ENCODE measurements at places on chromosomes 4 and X.
A peak's percentile ranks its signal among the peaks of the same experiment; 100 is the strongest.

- DNase-seq = no peak
Observed at GRCh38 chr4:73525611-73526010, 44.1 kb downstream of the AFM start.

GRCh38 chr4:85707611-85708010, 232.7 kb downstream of the ARHGAP24 start:
- DNase-seq = no peak

- no peak for DNase-seq
Observed at GRCh38 chr4:10664408-10664807, 20.2 kb downstream of the CLNK start.

GRCh38 chr4:94237271-94237670, 29.6 kb downstream of the SMARCAD1 start:
- DNase-seq = no peak

GRCh38 chr4:77510367-77510766, 95.3 kb upstream of the CXCL13 start:
- DNase-seq = no peak

- no peak for DNase-seq
Observed at GRCh38 chr4:1799387-1800375, 6.6 kb downstream of the FGFR3 start.

- DNase-seq = no peak
Observed at GRCh38 chr4:20378181-20378580, 126.5 kb downstream of the SLIT2 start.

- DNase-seq = no peak
Observed at GRCh38 chr4:36280555-36280954, 861 bp upstream of the DTHD1 start.

DNA sequence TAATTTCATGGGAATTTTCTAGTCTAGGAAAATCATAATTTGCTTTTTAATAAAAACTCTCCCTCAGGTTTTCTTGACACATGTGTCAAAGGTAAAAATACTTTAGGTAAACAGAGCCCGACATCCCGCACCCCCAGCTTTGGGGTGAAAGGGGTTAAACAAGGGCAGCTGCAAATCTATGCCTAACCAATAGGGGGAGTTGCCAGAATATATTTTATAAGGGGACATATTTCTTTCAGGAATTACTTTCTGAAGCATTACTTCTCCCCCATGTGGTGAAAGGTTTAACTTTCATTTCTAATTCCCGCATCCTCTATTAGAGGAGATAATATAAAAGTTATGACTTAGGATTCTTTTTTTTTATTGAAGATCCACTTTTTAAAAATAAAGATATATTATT, 53.9 kb upstream of the HEPH start:
- DNase-seq = peak; percentile 0

GRCh38 chr4:106690487-106690886, 321.9 kb upstream of the GIMD1 start:
- DNase-seq = no peak

GRCh38 chr4:122980860-122981259, 58.5 kb upstream of the NUDT6 start:
- DNase-seq = no peak

GRCh38 chr4:158580064-158580463, 58.4 kb downstream of the RXFP1 start:
- no peak for DNase-seq

DNA sequence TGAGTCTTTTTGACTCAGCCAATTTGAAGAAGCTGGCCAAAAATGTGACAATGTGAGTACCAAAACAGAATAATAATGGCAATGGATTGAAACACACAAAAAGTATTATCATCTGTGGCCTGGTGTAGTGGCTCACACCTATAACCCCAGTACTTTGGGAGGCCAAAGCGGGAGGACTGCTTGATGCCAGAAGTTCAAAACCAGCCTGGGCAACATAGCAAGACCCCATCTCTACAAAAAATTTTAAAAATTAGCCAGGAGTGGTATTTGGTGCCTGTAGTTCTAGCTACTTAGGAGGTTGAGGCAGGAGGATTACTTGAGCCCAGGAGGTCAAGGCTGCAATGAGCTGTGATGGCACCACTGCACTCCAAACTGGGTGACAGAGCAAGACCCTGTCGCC, 41.5 kb downstream of the PLK4 start:
- no peak for DNase-seq

GRCh38 chr4:47525154-47525819, 40.2 kb downstream of the ATP10D start:
- DNase-seq = no peak

DNA sequence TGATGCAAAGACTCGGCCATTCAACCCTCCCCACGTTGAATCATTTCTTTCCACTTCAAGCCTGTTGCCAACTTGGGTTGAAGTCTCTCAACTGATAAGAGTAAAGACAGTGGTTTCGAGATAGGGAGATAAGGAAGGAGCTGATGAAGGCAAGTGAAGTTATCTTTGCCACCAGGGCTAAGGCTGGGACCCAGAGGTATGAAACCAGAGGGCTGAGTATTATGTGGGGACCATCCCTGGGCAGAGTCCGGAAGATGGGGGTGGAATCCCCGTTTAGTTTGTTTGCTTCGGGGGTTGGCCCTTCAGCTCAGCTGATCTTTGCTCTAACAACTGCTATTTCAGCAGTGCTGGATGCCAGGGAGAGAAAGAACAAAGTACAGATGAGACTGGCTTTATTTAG, 2.3 kb upstream of the XPNPEP2 start:
- no peak for DNase-seq

- no peak for DNase-seq
Observed at GRCh38 chr4:8516061-8516573, 64.1 kb upstream of the GPR78 start.

- DNase-seq = peak; percentile 0
Observed at GRCh38 chrX:65926095-65927019, 113.5 kb downstream of the VSIG4 start.

DNA sequence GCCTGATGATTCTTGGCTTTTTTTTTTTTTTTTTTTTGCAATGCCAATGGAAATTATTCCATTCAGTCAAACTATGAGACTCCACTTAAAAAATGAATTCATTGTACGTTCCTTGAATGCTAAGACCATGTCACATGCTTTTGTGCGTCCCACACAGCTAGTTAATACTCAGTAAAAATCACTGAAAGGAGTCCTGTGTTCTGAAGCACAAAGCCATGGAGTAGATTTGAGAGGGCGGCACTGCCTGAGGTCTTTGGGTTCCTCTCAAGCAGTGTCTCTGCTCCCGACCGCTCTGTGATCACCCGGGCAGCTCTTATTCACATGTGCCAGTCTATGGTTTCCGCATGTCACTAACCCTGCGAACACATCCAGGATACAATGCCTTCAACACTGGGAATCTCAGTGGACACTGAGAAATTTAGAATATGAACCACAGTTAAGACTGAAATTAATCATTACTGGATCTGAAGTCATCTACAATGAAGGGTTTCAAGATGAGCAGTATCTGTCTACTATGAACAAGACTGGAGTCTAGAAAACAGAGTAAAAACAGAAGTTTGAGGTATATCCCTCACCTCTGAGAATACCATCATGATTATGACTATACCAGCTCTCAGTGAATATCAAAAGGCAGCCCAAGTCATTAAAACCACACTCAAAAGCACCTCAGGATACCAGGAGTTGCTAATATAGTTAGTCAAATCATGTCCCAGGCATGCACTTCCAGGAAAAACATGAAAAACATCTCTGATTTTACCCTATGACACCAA, 193.0 kb downstream of the MGST2 start:
- no peak for DNase-seq

DNA sequence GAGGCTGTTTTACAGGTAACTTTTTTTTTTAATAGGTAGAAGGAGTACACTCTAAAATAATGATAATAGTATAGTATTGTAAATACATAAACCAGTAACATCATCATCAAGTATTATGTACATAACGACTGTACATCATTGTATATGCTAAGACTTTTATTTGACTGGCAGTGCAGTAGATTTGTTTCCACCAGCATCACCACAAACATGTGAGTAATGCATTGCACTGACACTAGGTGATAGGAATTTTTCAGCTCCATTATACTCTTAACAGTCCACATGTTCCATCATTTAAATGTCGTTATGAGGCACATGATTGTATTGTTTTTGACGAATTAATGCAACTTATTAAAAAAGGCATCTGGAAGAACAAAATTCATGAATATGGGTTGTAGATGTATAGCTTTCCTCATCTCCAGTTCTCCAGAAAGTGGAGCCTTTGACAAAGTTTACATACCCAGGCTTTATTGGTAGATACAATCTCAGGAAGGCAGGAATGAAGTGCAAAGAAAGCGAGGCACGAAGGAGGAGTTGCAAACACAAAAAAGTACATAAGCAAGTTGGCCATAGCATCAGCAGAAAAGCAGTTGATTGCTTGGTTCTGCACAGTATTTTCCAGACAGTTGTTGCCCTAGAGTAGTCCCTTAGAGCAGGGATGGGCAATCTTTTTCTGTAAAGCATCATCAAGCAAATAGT, 336.9 kb upstream of the NR3C2 start:
- no peak for DNase-seq

- no peak for DNase-seq
Observed at GRCh38 chr4:41477181-41477905, 60.6 kb upstream of the LIMCH1 start.

DNA sequence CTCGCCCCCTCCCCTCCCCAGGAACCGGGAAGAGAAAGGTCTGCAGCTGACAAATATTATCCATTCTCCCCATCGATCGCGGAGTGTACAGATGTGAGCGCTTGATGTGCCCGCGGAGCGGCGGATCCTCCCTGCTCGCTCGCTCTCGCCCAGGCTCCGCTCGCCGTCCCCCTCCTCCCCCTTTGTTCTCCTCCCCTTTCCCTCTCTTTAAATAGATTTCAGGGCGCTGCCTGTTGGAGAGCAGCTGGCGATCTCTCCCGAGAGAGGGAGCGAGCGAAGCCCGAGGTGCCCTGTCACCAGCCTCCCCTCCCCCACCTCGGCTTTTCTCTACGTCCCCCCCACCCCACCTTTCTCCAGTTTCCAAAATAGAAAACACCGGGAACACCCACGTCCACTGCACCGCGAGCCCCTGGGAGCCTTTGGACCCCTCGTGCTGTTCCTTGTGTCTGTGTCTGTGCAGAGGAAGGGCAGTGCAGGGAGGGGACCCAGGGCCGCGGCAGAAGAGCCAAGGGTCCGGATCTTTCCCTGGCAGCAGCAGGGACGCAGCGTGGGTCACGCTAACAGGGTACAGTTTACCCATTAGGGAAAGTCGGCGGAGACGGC, 56.6 kb upstream of the BCOR start:
- no peak for DNase-seq

GRCh38 chr4:153522802-153523094, 56.6 kb downstream of the TMEM131L start:
- peak; percentile 14 for DNase-seq

GRCh38 chr4:31370866-31371465, 650.8 kb downstream of the PCDH7 start:
- no peak for DNase-seq

DNA sequence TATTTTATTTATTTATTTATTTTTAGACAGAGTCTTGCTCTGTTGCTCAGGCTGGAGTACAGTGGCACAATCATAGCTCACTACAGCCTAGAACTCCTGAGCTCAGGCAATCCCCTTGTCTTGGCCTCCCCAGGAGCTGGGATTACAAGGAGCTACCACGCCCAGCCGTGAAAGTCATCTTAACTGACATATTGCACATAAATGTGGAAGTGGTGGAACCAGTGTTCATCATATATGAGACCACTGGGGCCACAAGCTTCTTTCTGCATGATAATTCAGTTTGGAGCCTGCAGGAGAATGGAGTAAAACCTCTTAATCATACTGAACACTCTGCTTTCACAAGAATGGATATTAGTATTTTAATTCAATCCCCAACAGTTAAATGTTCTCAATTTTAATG, 12.5 kb upstream of the CTSO start:
- no peak for DNase-seq

DNA sequence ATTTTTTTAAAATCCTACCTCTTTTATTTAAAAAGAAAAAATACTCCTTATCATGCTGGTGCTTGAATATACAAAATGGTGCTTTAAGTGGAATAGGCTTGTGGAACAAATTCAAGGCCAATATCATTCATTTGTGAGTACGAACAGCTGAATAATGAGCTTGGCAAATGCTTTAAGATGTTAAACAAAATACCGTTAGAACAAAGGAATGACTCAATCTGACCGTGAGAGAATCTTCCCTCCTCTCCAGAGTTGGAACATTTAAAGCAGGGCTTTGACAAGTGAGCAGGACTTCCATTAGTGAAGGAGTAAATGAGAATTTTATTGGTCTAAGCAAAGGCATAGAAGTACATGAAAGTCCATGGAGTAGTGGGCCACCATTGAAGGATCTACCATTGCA, 74.5 kb downstream of the DCLK2 start:
- no peak for DNase-seq

DNA sequence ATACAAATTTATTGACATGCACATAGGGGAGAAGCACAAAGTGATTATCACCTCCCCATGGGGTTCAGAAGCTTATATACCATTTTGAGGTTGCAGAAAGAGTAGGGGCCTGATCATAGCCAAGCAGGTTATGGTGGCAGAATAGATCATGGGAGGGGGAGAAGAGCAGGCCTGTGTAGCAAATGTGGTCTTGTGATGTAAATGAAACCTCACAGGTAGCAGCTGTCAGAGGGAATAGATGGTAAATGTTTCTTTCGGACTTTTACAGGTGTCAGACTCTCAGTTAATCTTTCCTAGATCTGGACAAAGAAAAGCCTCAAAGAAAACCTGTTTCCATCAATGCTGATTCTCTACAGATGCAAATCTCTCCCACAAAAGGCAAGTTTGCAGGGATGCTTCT, 84.4 kb downstream of the CFAP299 start:
- DNase-seq = no peak

GRCh38 chrX:106040861-106041260, 2.3 kb upstream of the SERPINA7 start:
- no peak for DNase-seq

- DNase-seq = peak; percentile 58
Observed at GRCh38 chr4:3442959-3443749, 1.4 kb downstream of the HGFAC start.

GRCh38 chr4:34000356-34000755, 2244.0 kb downstream of the ARAP2 start:
- DNase-seq = no peak

- DNase-seq = no peak
Observed at GRCh38 chr4:152540293-152540674, 4.4 kb upstream of the FBXW7 start.

DNA sequence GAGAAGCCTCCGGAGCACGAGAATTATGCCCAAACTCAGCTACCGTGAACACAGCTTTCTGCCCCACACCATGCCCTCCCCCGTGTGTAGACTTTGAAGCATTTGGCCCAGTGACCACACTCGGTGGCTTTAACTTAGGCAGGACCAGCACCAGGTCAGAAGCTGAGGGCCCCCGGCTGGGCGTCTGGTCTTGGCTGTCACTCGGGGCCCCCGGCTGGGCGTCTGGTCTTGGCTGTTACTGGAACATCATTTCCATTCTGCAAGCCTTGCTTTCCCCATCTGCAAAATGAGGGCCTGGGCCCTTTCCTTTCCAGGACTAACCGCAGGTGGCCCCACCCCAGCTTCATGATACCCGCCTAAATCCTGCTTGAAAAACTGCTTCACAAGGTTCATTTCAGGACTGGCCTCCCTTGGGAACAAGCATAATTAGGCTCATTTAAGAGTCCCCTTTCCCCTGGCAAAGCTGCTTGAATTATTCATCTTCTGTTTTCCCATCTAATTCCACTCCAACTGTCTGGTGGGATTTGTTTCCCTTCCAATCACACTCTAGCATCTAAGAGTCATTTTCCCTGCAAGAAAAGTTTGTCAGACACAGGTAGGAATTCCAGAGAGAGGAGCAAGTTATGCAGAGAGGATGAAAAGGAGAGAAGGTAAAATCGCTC, 82.5 kb downstream of the WFS1 start:
- DNase-seq = no peak

- no peak for DNase-seq
Observed at GRCh38 chrX:155027509-155028066, 944 bp downstream of the FUNDC2 start.

- DNase-seq = no peak
Observed at GRCh38 chr4:100849319-100849718, 331.5 kb upstream of the EMCN start.

Measured in effector CD8-positive, alpha-beta T cell (primary cell).